ENCODE measurements at places on chromosomes 1 and 21.

DNA sequence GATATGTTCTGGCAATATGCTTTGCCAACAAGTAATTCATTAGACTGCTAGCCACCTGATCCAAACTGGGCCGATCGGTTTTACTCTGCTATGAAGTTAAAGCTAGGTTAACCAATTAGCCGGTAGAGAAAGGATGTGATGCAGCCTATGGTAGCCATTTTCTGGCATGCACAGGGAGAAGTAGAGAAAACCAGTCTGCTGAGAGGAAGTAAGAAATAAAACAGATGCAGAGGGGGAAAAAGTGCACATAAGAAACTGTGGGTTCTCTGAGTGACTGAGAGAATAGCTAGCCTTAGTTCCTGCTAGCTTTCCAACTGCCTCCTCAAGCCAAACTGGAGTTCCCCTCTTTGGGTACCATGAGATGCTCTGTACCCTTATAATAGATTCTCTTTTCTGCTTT lies 52.8 kb downstream of the ARID4B start:
- DNase-seq = no peak

GRCh38 chr1:1539310-1540089 lies 924 bp downstream of the TMEM240 start:
- no peak for DNase-seq

GRCh38 chr1:168621356-168621755 lies 45.0 kb downstream of the XCL1 start:
- no peak for DNase-seq

DNA sequence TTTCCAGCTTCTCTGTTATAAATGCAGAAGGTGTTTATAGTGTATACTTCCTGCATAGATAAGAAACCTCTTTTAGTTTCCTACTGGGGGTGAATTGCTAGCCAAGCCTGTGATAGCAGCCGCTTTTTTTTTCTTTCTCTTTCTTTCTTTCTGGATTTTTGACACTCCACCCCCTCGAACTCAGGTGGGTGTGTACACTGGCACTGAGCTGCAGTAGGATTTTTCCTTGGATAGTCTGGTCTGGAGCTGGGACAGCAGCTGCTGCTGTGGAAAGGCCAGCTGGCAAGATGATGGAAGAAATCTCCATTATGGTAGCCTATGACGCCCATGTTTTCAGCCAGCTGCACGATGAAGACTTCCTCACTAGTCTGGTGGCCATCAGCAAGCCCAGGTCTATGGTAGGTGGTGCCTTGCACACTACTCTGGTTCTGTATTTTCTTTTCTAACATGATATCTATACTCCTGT lies 122.5 kb upstream of the CACYBP start:
- no peak for DNase-seq

- DNase-seq = peak; percentile 73
These were observed at the start of gene JTB for GRCh38 chr1:153977250-153978240. JTB (minus strand) TSS chr1:153977674; CDS start chr1:153977252, 422 bp downstream.

GRCh38 chr1:10674222-10674621 lies 122.2 kb downstream of the CASZ1 start:
- DNase-seq = no peak

GRCh38 chr1:204390751-204391466 lies 20.7 kb downstream of the PPP1R15B start:
- DNase-seq = no peak

DNA sequence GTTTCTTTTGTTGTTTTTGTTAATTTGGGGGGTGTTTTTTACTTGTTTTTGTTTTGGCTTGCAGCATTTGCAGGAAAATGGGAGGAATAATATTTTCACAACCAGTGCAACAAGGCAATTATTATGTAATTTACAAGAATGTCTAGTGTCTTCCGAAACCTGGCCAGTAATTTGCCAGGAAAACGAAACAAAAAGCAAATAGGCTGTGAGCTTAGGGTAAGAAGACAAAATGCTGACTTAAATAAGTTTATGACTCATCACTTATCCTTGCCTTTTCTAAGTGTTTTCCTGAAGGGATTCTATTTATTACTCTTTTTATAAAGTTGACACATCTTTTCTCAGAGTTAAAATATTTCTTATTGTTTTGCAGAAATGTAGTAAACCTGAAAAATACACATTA lies 49.8 kb downstream of the KCNT2 start:
- DNase-seq = no peak

GRCh38 chr1:200673952-200674823 lies 4.5 kb upstream of the DDX59 start:
- DNase-seq = no peak

DNA sequence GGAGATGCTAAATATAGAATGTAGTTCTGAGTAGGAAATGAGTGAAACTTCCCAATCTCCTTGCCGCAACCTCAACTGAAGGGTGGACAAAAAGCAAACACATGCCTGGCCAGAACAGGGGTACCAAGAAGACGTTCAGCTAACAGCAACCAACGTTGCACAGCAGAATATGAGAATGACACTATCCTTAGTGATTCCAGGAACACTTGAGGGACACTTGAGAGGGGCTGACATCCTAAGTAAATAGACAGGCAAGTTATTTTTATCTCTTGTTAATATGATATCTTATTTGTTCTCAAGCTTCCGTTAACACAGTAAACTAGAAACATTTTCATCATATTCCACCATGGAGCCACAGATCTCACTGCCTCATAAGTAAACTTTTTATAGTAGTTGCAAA lies 908 bp downstream of the KRTAP19-1 start:
- DNase-seq = no peak

GRCh38 chr1:111618081-111618480 lies 1.5 kb upstream of the RAP1A start:
- no peak for DNase-seq

DNA sequence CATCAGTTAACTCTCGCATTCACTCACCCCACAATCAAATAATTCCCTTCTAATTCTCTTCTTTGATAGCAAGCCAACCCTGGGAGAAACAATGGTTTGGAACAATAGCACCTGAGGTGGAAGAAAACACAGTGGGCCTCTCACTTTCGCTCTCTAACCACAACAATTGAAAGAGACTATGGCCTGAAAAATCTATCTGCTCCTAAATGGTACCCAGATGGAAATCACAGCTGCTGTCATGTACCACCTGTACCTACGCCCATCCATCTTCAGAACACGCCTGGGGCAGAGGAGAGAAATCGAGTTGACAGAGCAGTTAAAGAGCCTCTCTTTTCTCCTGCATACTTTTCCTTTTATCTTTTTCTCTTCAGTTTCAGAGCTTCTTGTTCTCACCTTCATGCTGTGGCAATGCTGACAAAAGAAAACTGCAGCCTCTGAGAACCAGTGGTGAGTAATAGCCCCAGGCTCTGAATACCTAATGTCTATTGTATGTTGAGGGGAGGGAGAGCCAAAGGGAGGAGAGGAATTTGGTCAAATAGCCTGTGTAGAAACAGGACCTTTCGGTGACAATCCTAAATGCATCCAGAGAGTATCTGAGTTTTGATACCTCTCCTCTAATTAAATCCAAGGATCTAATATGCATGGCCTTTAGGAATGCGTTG lies 57.7 kb downstream of the ZC3H11B start:
- DNase-seq = no peak

- DNase-seq = peak; percentile 57
These were observed 11.1 kb downstream of the ADPRS start for GRCh38 chr1:36099681-36100341.

DNA sequence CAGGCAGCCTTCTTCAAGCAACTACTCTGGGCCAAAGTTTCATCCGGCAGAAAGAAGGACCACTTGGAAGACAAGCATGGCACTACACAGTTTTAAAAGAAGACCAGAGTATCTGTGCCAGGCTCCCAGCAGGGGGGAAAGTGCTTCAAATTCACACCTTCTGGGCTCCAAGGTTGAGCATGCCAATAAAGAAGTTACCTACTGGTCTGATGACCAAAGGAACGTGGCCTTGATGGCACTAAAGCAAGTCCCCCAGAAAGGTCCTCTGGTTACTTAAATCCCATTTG lies 73.5 kb downstream of the CD46 start:
- DNase-seq = no peak

DNA sequence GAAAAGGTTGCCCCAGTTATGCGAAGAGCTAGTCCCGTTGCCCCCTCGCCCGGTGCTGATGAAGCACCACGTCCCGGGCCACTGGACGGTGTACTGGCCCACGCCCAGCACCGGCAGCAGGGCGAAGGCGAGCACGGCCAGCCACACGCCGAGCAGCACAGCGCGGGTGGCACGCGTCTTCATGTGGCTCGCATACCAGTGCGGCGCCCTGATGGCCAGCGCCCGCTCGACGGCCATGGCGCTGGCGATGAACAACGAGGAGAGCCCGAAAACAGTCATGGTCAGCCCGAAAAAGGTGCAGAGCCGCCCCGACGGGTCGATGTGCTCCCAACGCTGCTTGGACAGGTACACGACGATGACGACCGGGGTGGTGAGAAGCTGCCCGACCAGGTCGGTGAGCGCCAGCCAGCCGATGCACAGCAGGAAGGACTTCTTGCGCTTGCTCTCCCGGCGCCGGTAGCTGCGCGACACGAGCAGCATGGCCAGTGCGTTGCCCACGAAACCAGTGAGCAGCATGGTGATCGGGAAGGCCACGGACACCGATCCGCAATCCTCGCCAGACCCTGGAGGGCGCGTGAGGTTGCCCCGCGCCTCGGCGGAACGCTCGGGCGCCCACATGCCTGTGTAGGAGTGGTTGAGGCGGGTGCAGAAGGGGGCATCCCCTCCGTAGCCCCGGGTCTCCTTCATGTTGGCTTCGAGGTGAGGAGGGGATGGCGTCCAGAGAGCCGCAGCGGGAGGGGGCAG lies 553 bp downstream of the PTGER3 start:
- no peak for DNase-seq

DNA sequence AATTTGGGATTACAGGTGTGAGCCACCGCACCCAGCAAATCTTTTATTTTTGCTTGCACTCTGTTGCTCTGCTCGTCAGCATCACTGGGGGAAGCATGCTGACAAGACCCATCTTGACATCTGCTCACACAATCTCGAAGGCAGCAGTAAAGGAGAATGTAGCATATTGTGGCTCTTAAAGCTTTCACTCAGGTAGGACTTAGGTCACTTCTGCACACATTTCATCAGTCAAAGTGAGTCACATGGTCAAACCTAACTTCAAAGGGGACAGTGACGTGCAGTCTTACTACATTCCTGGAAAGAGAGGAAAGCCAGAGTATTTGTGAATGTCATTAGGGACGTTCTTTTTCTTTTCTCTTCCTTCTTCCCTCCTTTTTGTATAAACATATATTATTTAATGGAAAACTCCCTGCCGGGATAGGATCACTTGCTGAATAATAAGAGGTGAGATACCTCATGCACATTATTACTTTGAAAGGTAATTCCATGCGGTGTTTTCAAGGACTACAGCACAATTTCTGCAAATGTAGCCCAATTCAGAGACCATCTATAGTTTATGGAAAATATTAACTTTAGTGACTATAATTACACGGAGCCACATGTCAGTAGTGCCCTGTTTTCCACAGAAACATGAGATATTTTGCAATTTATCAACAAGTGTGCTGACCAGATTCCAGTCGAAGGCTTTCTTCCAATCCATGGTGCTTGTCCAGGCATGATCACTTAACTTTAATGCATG lies 19.3 kb upstream of the ACBD6 start:
- no peak for DNase-seq

DNA sequence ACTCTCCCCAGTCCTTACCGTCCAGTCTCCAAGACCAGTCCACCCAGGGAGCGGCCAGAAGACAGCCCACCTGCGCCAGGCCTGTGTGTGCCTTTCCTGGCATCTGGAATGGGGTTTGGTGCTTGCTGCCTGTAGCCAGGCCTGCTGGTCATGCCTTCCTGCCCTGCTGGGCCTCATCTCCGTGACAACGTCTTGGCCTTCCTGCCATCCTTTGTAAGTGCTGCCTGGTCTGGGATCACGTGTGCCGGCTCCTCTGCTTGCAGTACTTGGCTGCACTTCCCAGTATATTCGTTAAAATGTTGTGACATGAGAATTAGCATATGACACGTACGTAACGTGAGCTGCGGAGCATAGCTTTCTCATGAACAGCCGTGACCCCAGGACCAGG lies 145.3 kb upstream of the COL6A1 start:
- no peak for DNase-seq

DNA sequence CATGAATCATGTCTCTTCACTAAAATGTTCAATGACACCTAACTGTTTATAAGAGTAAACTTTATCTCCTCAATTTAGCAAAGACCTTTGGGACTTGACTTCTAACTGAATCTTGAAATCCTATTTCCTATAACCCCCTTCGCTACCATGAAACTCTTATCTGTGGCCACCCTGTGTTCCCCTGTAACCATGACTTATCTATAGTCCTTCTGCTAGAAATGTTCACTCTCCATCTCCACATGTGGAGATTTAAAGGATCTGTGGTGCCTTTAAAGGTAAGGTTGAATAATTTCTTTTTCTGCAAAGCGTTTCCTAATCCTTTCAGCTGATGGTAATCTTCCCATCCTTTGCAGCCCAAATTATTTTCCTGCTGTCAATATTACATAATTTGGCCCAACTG lies 436.3 kb upstream of the RUNX1 start:
- no peak for DNase-seq

DNA sequence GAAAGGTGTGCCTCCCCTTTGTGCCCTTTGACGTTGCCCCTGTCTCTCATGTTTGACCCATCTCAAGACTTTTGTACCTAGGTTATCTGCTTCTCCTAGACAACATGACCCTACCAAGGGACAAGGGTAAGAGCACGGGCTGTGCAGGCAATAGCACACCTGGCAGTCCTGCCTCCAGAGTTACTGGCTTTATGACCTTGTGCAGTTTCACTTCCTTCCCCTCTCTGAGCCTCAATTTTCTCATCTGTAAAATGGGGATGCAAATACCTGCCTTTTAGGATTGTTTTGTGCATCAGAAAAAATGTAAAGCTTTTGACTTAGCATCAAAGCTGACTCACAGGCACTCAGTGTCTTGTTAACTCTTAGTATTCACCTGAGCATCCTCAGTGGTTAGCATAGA lies 36.4 kb downstream of the ELK4 start:
- no peak for DNase-seq

GRCh38 chr1:175801979-175802378 lies 58.6 kb upstream of the TNR start:
- DNase-seq = no peak

DNA sequence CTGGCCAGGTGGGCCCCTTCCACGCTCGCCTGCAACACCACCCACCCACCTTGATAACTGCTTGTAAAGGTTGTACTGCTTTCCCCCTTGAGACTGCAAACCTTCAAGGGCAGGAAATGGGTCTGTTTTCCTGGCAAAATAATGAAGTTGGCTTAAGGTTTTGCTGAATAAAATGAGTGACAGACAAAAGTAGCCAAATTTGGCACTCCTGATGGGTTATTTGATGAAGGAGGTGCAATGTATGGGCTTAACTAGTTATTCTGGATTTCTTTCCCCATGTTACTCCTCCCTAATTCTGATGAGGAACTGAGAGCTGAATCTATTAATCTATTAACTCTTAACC lies 14.6 kb upstream of the HLCS start:
- DNase-seq = no peak

DNA sequence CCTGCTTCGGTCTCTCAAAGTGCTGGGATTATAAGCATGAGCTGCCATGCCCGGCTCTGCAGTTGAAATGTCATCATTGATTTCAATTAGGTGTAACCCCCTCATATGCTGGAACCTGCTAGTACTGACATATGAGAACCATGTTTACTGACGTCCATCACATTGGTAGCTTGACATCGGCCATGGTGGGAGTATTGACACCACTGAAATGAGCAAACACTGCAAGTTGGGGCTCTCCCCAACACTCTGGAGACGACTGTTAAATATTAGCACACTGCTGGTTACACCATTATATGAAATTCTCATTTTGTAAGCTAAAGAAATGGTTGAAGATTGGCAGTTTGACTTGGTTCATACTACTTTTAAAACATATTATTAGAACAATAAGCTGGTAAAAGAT lies 63.7 kb downstream of the CNST start:
- no peak for DNase-seq

GRCh38 chr1:87058343-87058649 lies 143.9 kb downstream of the HS2ST1 start:
- DNase-seq = no peak
